ENCODE measurements at places on chromosomes 7 and 10.

DNA sequence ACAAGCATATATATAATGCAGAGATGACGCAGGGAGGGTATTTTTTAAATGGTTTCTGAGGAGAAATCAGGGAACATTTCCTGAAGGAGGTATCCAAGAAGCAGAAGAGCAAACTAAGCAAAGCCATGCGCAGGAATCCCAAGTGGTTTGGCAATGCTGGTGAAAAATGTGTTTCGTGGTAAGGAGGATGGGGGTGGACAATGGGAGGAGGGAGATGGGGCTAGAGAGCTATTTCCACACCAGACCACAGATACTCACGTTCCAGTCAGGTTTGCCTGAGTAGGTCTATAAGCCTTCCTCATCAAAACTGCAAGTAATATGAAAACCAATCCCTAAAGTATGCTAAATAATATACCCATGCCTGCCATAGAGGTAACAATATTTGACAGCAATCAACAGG, 223.7 kb upstream of the MKLN1 start:
- no peak for DNase-seq

DNA sequence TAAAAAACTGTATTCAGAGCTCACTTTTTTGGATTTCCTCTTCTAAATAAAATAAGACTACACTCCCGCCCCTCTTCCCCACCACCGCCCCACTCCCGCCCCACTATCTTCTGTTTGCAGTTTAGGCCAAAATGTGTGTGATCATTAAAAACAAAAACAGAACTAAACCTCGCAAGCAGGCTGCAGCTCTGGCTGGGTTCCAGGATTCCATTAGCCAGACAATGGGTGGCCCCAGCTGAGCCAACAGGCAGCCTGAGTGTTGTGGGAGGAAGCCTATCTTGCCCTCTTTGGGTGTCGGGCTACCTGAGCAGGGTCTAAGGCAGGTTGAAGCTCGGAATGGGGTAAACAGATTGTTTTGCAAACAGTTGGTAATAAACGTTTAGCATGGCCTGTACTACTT, 41.7 kb downstream of the ARL4A start:
- DNase-seq, result no peak

DNA sequence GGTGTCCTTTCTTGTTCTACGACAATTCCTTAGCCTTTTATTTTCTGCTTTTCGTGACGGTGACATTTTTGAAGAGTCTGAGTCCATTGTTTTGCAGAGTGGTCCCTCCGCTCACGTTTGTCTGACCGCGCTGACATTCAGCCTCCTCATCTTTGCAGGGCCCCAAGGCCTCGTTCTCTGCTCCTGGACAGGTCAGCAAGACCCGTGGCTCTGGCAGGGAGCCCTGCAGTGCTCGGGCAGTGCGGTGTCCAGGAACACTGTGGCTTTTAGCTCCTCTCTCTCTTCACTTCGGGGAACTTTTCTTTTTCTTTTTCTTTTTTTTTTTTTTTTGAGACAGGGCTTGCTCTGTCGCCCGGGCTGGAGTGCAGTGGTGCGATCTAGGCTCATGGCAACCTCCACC, 142.5 kb downstream of the DNAJB6 start:
- no peak for DNase-seq

GRCh38 chr7:13411151-13411550, 578.3 kb downstream of the ETV1 start:
- DNase-seq, result no peak
